Natural killer cell (primary cell): ENCODE measurements at places on chromosomes 6 and 20. TPM values are rescaled to one million over a fixed set of nuclear protein-coding genes. Genes with fewer than 3 reads are reported as not detected.

The CUTA gene
- 184 TPM for total RNA-seq

The PBOV1 gene
- total RNA-seq, result not detected

The SENP6 gene
- total RNA-seq, result 108 TPM

The KCNK5 gene
- 0.50 TPM for total RNA-seq

The PI16 gene
- total RNA-seq, result 1.8 TPM

The CAGE1 gene
- 1.1 TPM for total RNA-seq

The HAO1 gene
- total RNA-seq, result not detected

The CDH26 gene
- total RNA-seq, result 1.2 TPM

The GDAP1L1 gene
- total RNA-seq, result not detected

The ACOT13 gene
- total RNA-seq, result 4.3 TPM

The NKAPL gene
- 0.31 TPM for total RNA-seq

The ADGRB3 gene
- not detected for total RNA-seq

The NINL gene
- total RNA-seq, result 6.9 TPM

The GJA10 gene
- total RNA-seq, result not detected

The C20orf144 gene
- total RNA-seq, result 0.33 TPM

The MCHR2 gene
- not detected for total RNA-seq

The STX11 gene
- 38.3 TPM for total RNA-seq

The HFE gene
- 1.8 TPM for total RNA-seq

The RGS19 gene
- 76.4 TPM for total RNA-seq

The OR11A1 gene
- total RNA-seq, result not detected

The SLC35B3 gene
- total RNA-seq, result 7.8 TPM

The PPP1R16B gene
- total RNA-seq, result 52.0 TPM
